ENCODE measurements at places on chromosomes 5 and 9. TPM values are rescaled to one million over a fixed set of nuclear protein-coding genes. Genes with fewer than 3 reads are reported as not detected.

SAXO1 gene
- 0.21 TPM for total RNA-seq

GPR21 gene
- 1.0 TPM for total RNA-seq

MAMDC4 gene
- total RNA-seq: 1.5 TPM

NTNG2 gene
- 0.08 TPM for total RNA-seq

TRAPPC13 gene
- 18.4 TPM for total RNA-seq

TRAF1 gene
- total RNA-seq: 12.2 TPM

C9orf50 gene
- 0.64 TPM for total RNA-seq

DNA sequence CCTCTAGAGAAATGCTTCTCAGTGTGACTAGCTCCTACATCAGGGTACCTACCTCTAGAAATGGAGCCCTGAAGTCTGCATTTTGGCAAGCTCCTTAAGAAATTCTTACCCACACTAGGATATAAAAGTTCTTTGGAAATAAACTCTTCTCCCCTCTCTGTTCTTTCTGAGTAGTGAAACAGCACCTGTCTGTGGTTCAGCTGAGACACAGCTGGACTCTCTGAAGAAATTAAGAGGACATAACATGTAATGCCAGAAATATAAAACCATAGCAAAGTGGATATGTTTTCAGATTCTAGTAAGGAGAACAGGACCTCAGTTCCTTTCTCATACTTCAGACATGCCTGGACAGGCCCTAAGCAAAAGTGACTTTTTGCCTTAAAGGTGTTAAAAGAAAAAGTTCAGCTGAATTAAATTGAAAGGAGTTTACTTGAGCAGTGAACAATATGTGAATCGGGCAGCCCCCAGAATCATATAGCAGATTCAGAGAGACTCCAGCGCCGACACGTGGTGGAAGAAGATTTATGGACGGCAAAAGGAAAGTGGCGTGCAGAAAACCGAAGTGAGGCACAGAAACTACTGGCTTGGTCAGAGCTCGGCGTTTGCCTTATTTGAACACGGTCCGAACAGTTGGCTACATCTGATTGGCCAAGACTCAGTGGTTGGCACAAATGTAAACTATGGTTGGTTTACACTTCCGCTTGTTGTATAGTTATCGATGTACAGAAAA is 64.5 kb downstream of the PRKACG start:
- H3K36me3 ChIP-seq: no peaks in the 10 kb centered on the region
- no peaks in the 10 kb centered on the region for H3K4me1 ChIP-seq
- no peak overlapping the region for H3K4me3 ChIP-seq
- DNase-seq: no peak
- H3K27ac ChIP-seq: no peak overlapping the region

DNA sequence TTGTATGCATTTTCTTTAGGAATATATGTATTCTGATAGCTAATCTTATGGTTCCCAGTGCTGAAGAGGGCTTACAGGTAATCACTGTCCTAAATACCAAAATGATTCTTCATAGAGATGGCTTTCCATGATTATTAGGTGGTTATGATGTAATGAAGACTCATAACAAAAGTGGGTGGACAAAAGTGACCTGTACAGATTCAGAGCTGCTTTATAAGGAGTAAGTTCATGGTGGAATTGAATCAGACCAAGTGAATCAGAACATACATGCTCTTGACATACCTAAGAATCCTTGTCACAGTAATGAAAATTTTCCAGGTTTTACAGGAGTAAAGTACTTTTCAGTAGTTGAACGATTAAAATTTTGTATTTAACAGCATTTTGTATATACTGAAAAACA is 105.6 kb downstream of the NIPBL start:
- no peaks in the 10 kb centered on the region for H3K27me3 ChIP-seq
- no peak overlapping the region for H3K4me3 ChIP-seq
- H3K36me3 ChIP-seq: peaks cover 30% of the 10 kb centered on the region
- no peak overlapping the region for H3K27ac ChIP-seq
- H3K4me1 ChIP-seq: no peaks in the 10 kb centered on the region

DNA sequence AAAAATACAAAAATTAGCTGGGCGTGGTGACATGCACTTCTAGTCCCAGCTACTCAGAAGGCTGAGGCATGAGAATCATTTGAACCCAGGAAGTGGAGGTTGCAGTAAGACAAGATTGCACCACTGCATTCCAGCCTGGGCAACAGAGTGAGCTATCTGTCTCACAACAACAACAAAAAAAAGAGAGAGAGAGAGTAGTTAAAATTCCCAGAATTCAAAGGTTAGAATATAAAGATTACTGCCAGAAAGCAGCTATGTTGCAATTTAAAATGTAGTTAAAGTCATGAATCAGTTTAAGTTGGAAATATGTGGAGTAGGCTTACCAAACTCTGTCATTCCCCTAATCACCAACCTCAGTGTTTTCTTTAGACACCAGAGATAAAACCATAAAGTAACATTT is 58.7 kb upstream of the SUSD1 start:
- H3K4me3 ChIP-seq: no peak overlapping the region
- no peak for DNase-seq
- H3K4me1 ChIP-seq: no peaks in the 10 kb centered on the region
- H3K27me3 ChIP-seq: no peaks in the 10 kb centered on the region
- H3K36me3 ChIP-seq: peaks cover 12% of the 10 kb centered on the region

DNA sequence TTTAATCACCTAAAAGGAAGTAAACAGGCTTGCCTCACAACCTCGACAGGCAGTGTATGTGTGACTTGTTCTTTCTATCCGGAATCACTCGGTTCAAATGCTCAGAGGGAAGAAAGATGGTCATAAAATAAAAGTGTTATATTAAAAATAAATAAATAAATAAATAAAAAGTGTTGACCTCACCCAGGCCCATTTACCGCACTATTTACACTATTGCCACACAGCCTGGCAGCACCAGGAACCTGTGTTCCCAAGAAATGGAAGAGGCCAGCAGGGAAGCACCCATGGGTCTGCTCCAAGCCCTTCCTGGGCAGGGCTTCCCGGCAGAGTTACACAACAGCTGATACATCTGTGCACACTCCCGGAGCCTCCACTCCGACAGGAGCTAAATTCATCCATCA is 127.9 kb downstream of the EFNA5 start:
- peak overlapping the region; percentile 83 for H3K27ac ChIP-seq
- H3K27me3 ChIP-seq: no peaks in the 10 kb centered on the region
- H3K4me1 ChIP-seq: peaks cover 37% of the 10 kb centered on the region
- H3K36me3 ChIP-seq: no peaks in the 10 kb centered on the region
- peak; percentile 91 for DNase-seq
- peak overlapping the region; percentile 12 for H3K4me3 ChIP-seq

DNA sequence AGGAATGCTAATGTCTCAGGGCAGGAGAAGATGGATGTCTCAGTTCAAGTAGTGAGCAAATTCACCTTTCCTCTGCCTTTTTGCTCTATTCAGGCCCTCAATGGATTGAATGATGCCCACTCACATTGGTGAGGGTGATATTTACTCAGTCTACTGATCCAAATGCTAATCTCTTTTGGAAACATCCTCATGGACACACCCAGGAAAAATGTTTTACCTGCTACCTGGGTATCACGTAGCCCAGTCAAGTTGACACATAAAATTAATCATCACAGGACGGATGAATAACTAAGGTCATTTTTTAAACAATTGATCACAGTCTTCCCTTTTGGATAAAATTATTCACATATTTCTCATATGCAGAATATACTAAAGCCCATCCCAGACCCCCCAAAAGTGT is 63.0 kb upstream of the JAK2 start:
- H3K4me1 ChIP-seq: no peaks in the 10 kb centered on the region
- H3K36me3 ChIP-seq: no peaks in the 10 kb centered on the region
- H3K27ac ChIP-seq: no peak overlapping the region
- H3K4me3 ChIP-seq: no peak overlapping the region

DNA sequence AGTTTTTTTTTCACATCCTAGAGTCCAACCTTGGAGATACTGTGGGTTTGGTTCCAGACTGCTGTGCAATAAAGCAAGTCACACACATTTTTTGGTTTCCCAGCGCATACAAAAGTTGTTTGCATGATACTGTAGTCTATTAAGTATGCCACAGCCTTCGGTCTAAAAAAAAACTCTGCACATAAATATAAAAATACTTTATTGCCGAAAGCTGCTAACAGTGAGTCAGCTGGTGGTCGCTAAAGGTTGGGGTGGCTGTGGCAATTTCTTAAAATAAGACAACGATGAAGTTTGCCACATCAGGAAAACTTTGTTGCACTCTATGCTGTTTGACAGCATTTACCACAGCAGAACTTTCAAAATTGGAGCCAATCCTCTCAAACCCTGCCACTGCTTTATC is 37.4 kb downstream of the UBQLN1 start:
- no peaks in the 10 kb centered on the region for H3K4me1 ChIP-seq
- H3K36me3 ChIP-seq: peaks cover 56% of the 10 kb centered on the region
- no peak overlapping the region for H3K27ac ChIP-seq
- H3K4me3 ChIP-seq: no peak overlapping the region
- H3K27me3 ChIP-seq: no peaks in the 10 kb centered on the region
- DNase-seq: no peak

DNA sequence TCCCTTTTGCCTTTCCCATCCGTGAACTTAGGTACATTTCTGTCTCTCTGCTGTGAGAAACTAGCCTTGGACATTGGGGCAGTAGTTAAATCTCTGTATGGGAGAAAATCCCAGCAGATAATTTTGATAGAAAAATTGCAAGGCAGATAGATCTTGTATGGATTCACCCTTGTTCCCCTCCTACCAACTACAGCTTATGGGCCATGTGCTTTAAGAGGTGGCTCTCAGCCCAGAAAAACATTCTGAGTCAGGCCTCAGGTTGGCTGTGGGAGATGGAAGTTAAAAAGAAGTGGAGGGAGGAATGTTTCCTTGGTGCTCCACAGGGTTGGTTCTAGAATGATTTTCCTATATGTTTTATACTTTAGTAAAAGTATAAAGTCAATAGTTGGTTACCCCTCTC is 1.4 kb upstream of the KDM3B start:
- DNase-seq: no peak
- H3K4me1 ChIP-seq: peaks cover 22% of the 10 kb centered on the region
- no peak overlapping the region for H3K4me3 ChIP-seq
- H3K36me3 ChIP-seq: peaks cover 29% of the 10 kb centered on the region
- no peak overlapping the region for H3K27ac ChIP-seq
- no peaks in the 10 kb centered on the region for H3K27me3 ChIP-seq

DNA sequence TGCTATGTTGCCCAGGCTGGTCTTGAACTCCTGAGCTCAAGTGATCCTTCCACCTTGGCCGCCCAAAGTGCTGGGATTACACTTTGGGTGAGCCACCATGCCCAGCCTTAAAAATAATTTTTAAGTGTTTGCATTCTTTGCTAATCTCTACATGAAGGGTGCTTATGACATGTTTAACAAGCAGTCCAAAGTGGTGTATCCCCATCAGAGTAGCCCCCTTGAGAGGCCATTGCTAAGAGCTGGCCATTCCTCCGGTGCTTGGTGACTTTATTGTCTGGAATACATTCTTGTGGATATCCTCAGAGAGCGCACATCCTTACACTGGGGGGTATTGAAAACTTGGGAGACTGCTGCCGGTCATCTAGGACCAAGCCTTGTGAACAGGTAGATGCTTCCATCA is 395.4 kb downstream of the KDM4C start:
- DNase-seq: no peak
- no peak overlapping the region for H3K27ac ChIP-seq
- H3K36me3 ChIP-seq: peaks cover 6% of the 10 kb centered on the region
- H3K27me3 ChIP-seq: no peaks in the 10 kb centered on the region

GRCh38 chr5:128591598-128592455 is 53.8 kb upstream of the FBN2 start:
- H3K27me3 ChIP-seq: no peaks in the 10 kb centered on the region
- no peaks in the 10 kb centered on the region for H3K4me1 ChIP-seq
- no peak for DNase-seq

GRCh38 chr9:113621309-113621791 is 157.8 kb downstream of the RGS3 start:
- no peaks in the 10 kb centered on the region for H3K36me3 ChIP-seq
- DNase-seq: peak; percentile 88
- H3K4me3 ChIP-seq: no peak overlapping the region
- H3K4me1 ChIP-seq: peaks cover 27% of the 10 kb centered on the region
- H3K27ac ChIP-seq: peak overlapping the region; percentile 78
- no peaks in the 10 kb centered on the region for H3K27me3 ChIP-seq

DNA sequence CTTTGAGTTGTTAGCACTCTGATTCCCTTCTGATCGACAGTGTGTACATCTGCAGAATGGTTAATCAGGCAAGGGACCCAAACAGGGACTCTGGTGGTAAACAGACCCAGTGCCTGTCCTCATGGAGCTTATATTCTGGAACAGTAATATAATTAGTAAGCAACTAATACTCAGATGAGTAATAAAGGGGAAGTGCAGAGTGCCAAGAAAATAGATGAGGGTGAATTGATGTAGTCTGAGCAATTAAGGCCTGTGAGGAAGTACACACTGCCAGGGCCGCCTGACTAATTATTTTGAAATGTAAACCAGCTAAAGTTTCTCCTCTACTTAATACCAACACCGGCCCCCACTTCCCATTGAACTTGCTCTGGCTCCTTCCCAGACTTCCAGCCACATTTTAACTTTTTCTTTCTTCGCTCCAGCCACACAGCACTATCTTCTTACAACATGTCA is 4.2 kb downstream of the DHX29 start:
- no peak for DNase-seq
- peaks cover 38% of the 10 kb centered on the region for H3K4me1 ChIP-seq
- no peaks in the 10 kb centered on the region for H3K27me3 ChIP-seq
- no peak overlapping the region for H3K4me3 ChIP-seq

- H3K4me1 ChIP-seq: peaks cover 22% of the 10 kb centered on the region
- H3K27ac ChIP-seq: peak overlapping the region; percentile 34
- H3K36me3 ChIP-seq: no peaks in the 10 kb centered on the region
- no peak for DNase-seq
- no peaks in the 10 kb centered on the region for H3K27me3 ChIP-seq
These were observed 525 bp downstream of the KIF24 start for GRCh38 chr9:34328500-34328986.

DNA sequence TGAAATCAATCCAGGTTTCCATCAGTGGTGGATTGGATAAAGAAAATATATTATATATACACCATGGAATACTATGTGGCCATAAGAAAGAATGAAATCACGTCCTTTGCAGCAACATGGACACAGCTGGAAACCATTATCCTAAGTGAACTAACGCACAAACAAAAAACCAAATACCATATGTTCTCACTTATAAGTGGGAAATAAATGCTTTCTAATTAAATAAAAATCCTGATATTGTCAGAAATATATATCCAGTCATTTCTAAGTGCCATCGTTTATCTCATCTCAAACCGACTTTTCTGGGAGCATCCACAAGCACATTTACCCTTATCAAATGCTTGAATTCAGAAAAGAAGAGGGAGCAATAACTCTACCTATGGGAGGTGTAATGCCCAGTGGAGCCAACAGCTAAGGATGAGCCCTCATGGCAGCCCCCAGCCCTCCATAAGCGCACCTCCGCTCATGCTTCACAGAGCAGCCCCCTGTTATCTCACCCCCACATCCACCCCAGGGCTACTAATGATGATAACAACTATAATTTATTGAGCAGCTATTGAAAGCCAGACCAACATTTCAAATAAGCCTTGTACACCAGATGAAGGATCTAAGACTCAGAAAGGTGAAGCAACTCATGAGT is 101.7 kb upstream of the SPOCK1 start:
- no peaks in the 10 kb centered on the region for H3K36me3 ChIP-seq
- H3K27ac ChIP-seq: no peak overlapping the region
- peaks cover 19% of the 10 kb centered on the region for H3K27me3 ChIP-seq
- DNase-seq: no peak

- no peak for DNase-seq
- no peaks in the 10 kb centered on the region for H3K4me1 ChIP-seq
- no peaks in the 10 kb centered on the region for H3K27me3 ChIP-seq
- no peak overlapping the region for H3K27ac ChIP-seq
- H3K4me3 ChIP-seq: no peak overlapping the region
These were observed 9.0 kb downstream of the FOCAD start for GRCh38 chr9:20693068-20693467.
